ENCODE measurements at places on chromosomes 4 and X.

- peak; percentile 6 for DNase-seq
Observed at GRCh38 chr4:169823685-169824084, 65.9 kb upstream of the HPF1 start.

DNA sequence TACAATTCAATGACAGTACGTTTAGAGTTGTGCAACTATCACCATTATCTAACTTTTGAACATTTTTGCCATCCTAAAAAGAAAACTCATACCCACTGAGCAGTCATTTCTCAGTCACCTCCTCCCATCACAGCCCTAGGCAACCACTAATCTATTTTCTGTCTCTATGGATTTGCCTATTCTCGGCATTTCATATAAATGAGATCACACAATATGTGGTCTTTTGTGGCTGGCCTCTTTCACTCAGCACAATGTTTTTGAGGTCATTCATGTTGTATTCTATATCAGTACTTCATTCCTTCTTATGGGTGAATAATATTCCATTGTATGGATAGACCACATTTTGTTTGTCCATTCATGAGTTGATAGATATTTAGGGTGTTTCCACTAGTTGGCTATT is 103.0 kb downstream of the PPEF1 start:
- DNase-seq = no peak

DNA sequence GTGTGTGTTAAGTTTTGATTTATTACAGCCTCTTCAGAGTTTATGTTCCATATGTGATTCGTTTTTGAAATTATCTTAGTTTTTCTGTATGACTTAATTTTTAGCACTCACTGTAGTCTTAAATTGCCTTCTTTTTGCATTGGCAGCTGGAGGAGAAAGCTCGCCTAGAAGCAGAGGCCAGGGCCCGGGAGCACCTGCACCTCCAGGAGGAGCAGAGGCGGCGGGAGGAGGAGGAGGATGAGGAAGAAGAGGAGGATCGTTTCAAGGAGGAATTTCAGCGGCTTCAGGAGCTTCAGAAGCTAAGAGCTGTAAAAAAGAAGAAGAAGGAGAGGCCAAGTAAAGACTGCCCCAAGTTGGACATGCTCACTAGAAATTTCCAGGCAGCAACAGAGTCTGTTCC is 56.6 kb downstream of the TNIP2 start:
- no peak for DNase-seq

GRCh38 chrX:12895866-12896265 is 10.6 kb upstream of the TLR8 start:
- no peak for DNase-seq

GRCh38 chr4:6097581-6097980 is 79.3 kb upstream of the C4orf50 start:
- DNase-seq = no peak

- peak; percentile 16 for DNase-seq
Observed at GRCh38 chr4:25861280-25861950, 1.4 kb downstream of the SEL1L3 start.

GRCh38 chr4:32136081-32136787 is 1416.1 kb downstream of the PCDH7 start:
- no peak for DNase-seq

- no peak for DNase-seq
Observed at GRCh38 chr4:14528918-14529317, 473.4 kb upstream of the CPEB2 start.

DNA sequence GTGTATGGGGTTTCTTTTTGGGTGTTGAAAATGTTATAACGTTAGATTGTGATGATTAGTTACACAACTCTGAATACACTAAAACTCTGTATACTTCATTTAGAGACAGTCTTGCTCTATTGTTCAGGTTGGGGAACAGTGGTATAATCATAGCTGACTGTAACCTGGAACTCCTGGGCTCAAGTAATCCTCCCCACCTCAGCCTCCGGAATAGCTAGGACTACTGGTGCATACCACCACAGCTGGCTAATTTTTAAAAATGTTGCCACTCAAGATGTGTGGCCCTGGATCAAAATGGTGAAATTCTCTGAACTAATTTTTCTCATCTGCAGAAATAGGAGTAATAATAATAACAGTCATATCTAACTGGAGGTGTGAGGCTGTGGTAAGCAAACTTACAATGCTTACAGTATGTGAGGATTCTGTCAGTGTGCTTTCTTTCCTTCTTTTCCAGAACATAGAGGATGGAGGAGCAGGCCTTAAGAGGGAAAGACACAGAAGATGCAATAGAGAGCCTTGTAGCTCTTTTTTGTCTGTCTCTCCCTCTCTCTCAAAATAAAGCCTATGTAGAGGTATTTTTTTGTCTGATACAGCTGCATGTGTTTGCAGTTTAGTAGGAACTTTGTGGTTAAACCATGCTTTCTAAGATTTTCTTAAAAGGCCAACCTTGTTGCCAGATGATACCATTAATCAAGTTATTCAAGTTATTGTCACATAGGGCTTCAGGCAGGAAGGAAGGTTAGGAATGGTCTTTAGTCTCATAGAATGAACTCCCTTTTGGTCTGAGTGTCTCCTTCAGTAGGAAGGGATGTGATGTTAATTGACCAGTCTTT is 7.5 kb downstream of the ADD1 start:
- no peak for DNase-seq

DNA sequence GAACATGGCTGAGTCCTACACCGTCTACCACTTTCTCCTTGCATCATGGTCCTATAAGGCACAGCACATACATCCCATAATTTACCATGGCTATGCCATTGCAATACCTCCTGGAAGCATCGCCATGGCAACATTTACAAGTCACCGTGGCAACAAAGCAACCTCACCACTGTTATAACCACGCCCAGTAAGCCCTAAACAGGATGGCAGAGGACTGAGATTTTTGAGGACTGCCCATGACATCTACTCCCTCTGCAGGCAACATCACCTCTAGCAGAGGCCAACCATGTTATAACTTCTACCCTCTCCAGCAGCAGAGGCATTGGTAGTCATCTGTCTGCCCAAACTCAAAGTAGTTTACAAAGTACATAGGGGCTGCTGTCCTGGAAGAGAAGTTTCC is 29.7 kb downstream of the BCOR start:
- DNase-seq = peak; percentile 38

Measured in activated CD4-positive, alpha-beta T cell treated with anti-CD3 and anti-CD28 coated beads, Interleukin-2, Interleukin-6, amounts not matched to agents 100 ng/mL and 50 ng/mL, durations not matched to agents 16 hours and 8 hours (primary cell).